A549 (cell line): ENCODE measurements at places on chromosomes 4 and X. TPM values are rescaled to one million over a fixed set of nuclear protein-coding genes. Genes with fewer than 3 reads are reported as not detected.
A peak's percentile ranks its signal among the peaks of the same experiment; 100 is the strongest.

GRCh38 chrX:101430457-101431078, 22.5 kb downstream of the HNRNPH2 start:
- DNase-seq = peak; percentile 12

- no peak for DNase-seq
Observed at GRCh38 chrX:69138512-69138911, 26.7 kb downstream of the PJA1 start.

- no peak for DNase-seq
Observed at GRCh38 chr4:153249199-153250041, 45.2 kb downstream of the TRIM2 start.

GRCh38 chr4:163494360-163495241, at the start of gene TMA16:
Gene TMA16 (plus strand): TSS chr4:163494690. CDS start chr4:163494802, 112 bp downstream.
- peak; percentile 66 for DNase-seq

DNA sequence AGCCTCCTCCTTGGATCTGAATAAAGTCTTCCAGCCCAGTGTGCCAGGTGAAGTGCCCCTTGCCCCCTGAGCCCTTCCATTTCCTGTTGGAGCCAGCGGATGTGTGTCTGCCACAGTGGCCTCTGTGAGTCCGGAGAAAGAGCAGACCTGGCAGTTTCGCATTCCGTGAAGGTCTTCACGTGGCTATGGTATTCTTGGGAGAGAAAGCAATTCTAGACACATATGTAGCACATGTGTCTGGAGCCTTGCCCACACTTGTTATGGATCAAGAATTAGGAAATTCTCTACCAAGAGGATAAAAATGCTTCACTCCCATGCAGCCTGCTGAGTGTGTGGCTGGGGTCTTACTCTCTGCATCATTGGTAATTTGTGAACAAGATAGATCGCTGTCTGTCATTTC, 130.9 kb downstream of the REPS2 start:
- no peak for DNase-seq

DNA sequence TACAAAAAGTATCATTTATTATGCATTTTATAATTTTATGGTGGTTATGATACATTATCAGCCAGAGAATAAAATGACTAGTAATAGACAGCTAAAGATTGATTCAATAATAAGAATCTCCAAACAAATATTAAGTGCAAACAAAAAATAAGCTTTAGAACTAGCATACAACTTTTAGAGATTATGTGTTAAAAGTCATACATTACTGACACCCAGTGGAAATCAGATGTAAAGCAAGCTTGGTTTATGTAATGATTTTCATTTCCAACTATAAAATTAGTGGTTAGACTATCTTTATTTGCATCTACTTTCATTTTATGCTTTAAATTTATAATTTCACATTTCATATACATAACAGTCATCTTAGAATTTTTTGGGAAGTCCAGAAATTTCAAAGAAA, 57.7 kb downstream of the IL13RA2 start:
- peak; percentile 1 for DNase-seq

DNA sequence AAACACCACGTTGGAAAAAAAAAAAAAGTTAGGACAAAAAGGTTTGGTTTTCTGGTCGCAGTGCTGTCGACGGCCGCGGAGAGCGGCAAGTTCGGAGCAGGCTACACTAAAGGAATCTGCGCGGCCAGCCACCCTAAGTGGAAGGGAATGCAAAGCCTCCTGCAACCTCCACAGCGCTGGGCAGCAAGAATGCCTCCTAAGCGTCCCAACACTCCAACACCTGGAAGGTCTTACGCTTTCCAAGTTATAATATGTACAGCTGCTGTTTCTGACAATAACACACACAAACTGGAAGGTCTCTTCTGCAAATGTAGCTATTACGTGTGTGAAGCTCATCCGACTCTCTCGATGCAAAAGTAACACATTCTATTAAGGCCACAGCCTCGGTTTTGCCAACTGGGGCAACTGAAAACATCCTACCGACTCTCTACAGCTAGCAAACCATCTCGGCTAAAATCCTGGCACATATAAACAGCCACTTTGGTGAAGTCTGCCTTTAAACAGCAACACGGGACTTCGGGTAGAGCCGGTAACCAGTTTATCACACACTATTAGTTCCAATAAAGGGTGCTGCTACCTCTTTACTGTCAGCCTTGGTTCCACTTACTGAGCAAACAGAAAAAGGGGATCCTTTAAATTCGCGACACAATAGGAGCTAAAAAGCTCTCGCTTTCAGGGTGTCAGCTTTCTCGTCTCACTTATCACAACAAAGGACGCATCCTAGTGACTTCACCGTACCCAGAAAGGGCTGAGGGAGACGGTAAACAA, 895 bp downstream of the SMIM14 start:
- DNase-seq = no peak

GRCh38 chr4:89952458-89952857, 57.8 kb downstream of the MMRN1 start:
- no peak for DNase-seq

PF4V1 gene
- polyA plus RNA-seq = not detected in 3 replicates

DNA sequence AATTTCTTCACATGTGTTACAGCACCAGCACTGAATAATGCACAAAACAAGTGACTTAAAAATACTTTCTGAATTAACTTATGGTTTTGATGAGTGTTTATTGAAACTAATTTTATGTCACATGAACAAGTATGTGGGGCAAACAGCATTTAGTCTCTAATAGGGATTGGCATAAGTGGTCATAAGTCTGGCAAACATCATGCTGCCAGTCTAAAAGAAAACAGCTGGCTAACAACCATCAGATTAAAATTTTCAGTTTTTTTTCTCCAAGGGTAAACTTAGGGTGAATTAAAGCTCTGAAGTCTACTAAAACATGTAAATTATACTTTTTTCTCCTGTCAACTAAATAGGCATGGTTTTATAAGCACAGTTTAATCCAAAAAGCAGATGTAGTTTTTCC, 1014.2 kb downstream of the FAT4 start:
- no peak for DNase-seq

GUCY1B1 gene
- polyA plus RNA-seq = 0.14 to 0.25 TPM (median 0.22 TPM) in 3 replicates

DNA sequence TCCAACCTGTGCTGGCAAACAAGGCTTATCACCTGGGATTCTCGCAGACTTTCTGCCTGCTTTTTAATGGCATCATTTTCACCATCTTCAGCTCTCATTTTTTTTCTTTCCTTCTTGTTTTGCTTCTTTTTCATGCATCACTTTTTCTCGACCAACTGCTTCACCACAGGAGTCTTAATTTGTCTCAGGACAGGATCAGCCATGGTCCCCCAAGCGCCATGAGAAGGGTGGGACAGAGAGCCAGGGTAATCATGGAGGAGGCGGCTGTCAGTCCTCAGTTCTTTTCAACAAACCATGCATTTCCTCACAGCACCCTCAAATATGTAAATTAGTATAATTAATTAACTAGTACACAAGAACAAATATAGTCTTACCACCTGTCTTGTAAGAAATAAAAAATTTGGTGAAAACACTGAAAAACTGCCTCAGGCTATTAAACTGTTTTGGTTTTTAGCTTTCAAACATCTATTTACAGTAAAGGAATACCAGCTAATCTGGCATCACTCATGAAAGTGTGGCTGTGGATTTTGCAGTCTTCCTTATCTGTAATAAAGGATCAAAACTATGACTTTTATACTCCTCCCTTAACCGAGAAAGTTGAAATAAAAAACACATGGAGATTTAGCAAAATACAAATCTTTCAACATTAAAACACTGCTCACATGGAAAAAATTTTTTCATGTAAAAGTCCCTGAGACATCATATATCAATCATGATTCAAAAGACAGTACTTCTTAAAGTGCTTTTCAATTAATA, 19.1 kb downstream of the EIF4E start:
- no peak for DNase-seq

FAM9C gene
- 0.03 TPM in 1 of 3 replicates, not detected in the others for polyA plus RNA-seq

GRCh38 chr4:8247047-8247930, 22.3 kb upstream of the HTRA3 start:
- no peak for DNase-seq

FREM3 gene
- polyA plus RNA-seq = not detected in 3 replicates

DNA sequence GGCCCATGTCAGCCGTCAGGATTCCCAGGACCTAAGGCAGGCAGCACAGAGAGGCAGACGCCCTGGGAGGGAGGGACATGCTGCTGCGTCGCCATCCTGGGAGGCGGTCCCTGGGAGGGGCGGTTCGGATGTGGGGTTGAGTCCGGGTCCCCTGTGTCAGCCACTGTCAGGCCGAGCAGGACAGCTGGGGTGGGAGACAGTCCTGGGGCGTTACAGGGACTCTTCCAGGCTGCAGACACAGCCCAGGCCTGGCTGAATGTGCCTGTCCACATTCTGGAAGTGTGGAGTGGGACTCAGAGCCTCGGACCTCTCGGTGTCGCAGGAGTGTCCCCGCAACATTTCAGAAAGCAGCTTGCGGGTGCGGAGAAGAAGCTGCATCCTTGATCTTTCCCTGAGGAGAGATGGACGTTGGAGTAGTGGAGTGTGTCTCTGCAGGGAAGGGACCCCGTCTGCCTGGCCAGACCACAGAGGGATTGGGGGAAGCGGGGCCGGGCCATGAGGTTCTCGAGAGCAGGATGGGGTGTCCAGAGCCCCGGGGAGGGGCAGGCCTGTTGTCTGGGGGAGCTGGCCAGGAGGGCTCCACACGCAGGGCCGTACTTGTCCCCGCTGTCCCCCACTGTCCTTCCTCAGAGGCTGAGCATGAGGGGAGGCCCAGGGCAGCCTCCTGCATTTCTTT, 6.1 kb downstream of the AKAP17A start:
- no peak for DNase-seq

- no peak for DNase-seq
Observed at GRCh38 chr4:155891058-155891457, 12.4 kb upstream of the TDO2 start.

DNA sequence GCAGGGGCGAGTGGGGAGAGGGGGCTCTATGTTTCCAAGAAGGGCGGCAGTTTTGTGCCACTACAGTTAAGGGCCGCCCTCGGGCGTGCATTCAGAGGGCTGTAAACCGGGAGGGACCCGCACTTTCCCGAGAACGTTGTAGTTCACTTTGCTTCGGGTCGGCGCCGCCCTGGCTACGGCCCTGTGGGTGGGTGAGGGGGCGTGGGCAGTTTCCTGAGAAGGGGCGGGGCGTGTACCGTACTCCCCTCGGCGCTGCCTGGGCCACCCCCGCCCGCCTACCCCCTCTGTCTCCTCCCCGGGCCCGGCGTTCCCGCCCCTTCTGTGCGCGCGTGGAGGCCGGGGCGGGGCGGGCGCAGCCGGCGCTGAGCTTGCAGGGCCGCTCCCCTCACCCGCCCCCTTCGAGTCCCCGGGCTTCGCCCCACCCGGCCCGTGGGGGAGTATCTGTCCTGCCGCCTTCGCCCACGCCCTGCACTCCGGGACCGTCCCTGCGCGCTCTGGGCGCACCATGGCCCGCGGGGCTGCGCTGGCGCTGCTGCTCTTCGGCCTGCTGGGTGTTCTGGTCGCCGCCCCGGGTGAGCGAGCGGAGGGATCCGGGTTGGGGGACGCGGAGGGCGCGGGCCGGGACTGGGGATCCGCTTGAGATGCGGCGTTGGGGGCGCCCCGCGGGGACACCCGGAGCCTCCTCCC, at the start of gene CD99:
TSS of gene CD99 (plus strand) at position 440 of the 687 bp plus-strand sequence. CDS start at position 506, 66 bp downstream.
- peak; percentile 83 for DNase-seq

TXK gene
- polyA plus RNA-seq = 0.06 to 0.22 TPM (median 0.13 TPM) in 3 replicates

HTRA3 gene
- 4.6 to 8.0 TPM (median 4.9 TPM) in 3 replicates for polyA plus RNA-seq

RASGEF1B gene
- not detected in 3 replicates for polyA plus RNA-seq

SUPT20HL1 gene
- not detected in 3 replicates for polyA plus RNA-seq

METTL14 gene
- 17.3 to 20.9 TPM (median 19.8 TPM) in 3 replicates for polyA plus RNA-seq

FAM9A gene
- not detected in 3 replicates for polyA plus RNA-seq

FAM9B gene
- polyA plus RNA-seq = not detected in 3 replicates

GRCh38 chrX:133776072-133776471, 209.3 kb downstream of the GPC3 start:
- DNase-seq = no peak

DNA sequence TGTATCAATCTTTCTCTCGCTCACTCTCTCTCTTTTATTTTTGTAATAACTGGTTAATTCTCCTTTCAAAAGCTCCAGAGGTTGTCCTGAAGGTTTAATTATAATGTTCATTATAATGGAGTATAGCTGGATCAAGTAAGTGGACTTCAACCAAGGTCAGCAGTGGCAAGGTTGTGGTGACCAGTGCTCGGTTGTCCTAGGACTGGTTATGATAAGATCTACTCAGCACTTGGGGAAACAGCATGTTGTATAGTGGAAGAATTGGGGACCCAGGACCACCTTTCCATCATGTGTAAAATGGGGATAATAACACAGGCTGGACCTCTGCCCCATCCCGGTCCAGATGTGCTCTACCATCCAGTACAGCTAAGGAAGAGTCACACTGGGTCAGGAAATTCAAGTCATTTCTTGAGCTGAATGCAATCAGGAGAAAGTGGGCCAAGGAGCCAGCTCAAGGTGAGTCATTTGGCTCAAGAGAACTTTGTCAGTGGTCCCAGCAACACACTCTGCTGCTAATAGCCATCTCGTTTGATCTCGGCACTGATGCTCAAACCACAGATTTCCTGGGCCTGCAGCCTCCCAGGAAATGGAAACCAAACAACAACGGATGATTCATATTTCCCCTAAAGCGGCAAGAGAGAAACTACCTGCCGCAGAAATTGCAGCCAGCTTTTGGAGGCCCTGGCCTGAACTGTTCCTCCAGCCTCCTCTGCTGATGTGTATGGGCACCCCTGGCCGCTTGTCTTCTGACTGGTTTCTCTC, 123.6 kb upstream of the RBPJ start:
- DNase-seq = peak; percentile 6

GRCh38 chrX:53195401-53195800, 29.6 kb downstream of the KDM5C start:
- DNase-seq = no peak

DNA sequence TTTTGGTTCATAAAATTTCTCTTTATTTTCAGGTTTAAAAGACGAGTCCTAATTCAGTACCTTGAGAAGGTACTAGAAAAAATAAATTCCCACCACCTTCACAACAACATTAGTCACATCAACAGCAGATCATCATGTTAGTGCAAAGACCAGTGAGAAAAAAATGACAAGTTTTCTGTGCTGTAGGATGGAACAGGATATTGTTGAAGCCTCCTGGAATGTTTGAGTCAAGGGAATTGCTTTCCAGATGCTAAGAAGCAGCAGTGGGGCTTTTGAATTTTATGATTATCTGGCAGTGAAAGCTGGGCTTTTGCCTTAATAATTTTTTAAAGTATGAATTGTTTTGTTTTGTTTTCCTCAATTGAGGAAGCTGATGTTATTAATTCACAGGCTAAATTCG, 61.0 kb downstream of the INTS6L start:
- DNase-seq = no peak

- no peak for DNase-seq
Observed at GRCh38 chr4:140754918-140755773, 1.0 kb downstream of the TBC1D9 start.

GRCh38 chr4:173318240-173318639, 15.9 kb downstream of the HMGB2 start:
- no peak for DNase-seq

DNA sequence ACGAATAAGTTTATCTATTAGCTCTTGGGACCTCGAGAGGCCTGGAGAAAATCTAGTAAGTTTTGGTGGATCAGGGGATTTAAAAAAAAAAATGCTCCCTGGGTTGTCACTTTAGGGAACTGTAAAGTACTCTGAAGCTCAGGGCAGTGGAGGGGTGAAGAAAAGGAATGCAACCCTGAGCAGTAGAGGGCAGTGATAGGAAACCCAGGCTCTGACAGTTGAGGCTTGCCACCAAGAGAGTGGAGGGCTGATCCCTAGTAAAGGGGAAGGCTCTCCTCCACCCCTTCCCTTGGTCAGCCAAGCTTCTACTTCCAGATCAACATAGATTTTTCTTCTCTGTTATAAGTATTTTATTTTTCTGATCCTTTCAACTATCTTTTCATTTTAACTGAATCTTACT, 73.1 kb downstream of the FBXO8 start:
- no peak for DNase-seq

- no peak for DNase-seq
Observed at GRCh38 chr4:109072595-109072994, 229.9 kb downstream of the COL25A1 start.

DTHD1 gene
- polyA plus RNA-seq = not detected in 3 replicates

GAGE13 gene
- polyA plus RNA-seq = not detected in 3 replicates

XAGE1B gene
- polyA plus RNA-seq = 179 to 216 TPM (median 194 TPM) in 3 replicates
